ENCODE measurements at places on chromosomes 1 and 21. TPM values are rescaled to one million over a fixed set of nuclear protein-coding genes. Genes with fewer than 3 reads are reported as not detected.

The CLEC20A gene
- total RNA-seq = not detected

The APCS gene
- total RNA-seq = not detected

The GJA4 gene
- not detected for total RNA-seq

The MLLT11 gene
- 1.7 TPM for total RNA-seq

DNA sequence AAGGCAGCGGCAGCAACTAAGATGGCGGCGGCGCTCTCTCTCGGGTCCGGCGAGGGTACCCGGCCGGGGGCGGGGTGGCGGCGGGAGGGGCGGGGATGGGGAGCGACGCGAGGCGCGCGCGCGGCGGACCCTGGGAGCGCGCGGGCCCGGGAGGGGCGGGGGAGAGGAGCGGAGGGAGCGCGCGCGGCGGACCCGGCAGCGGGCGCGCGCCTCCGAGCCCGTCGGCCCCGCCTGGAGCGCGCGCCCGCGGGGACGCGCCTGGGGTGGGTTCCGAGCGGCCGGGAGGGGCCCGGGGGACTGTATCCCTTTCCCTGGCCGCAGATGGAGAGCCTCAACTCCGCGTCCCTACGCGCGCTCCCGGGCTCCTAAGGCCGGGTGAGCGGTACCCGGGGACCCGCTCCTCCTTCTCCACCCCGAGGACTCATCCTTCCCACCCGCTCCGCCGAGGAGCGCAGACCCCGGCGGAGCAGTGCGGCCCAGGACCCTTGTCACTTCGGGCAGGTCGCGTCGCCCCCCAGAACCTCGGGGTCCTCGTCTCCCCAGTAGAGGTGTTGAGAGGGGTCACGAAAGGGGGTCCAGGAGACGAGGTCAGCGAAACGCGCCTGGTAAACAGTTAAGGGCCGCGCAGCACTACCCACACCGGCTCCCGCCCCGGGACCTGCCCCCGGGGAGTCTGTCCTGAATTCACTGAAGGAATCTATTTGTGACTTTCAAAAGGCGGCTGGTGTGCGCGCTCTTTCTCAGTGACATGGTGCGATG lies at the start of gene CLSTN1:
Gene CLSTN1, minus strand, starts transcription at position 23 of the 759 bp plus-strand sequence. CDS start 232 bp downstream, outside the sequence.
- peak; percentile 72 for ATAC-seq

The ITLN1 gene
- not detected for total RNA-seq

- no peak for ATAC-seq
Measured at GRCh38 chr1:178579562-178579961, 66.7 kb downstream of the TEX35 start.

DNA sequence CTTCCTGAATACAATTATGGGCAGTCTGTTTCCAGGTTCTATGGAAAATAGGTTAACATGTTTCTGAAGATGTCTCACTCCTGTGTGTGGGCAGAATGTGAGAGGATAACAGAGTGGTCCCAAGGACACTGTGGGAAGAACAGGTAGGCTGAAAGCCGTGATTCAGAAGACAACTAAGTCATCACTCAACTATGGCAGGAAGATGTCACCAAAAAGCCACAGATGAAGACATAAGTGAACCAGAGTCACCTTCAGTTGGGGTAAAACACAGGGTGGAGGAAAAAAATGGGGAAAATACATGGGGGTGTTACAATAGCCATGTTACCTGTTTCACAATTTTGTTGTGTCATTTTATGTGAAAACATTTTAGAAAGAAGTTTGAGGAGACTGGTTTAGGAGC lies 75.1 kb downstream of the UCHL5 start:
- ATAC-seq = peak; percentile 79

DNA sequence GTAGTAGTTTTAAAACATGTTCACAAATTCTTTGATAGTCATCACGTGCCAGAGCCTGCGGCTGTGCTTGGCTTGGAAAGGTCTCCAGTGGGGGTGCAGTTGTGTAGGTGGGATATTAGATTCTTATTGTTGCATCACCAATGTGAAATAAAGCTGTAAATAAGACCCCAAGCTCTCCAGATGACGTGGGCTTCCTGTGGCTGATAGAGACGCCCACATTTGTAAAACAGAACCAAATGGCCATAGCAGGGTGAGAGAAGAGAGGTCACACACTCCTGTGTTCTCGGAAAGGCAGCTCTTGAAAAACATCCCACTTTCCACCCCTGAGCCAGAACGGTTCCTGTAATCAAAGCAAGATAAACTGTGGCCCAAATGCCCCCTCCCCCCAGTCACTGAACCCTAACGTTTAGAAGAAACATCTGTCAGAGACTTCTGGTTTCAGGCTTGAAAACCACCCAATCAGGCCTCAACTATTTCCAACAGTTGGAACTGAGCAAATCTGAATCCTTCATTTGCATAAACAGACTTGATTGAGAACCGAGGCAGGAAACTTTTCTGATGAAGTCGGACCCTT lies 6.6 kb upstream of the NTPCR start:
- ATAC-seq = peak; percentile 78

The CD48 gene
- total RNA-seq = 179 TPM

The ATAD3A gene
- total RNA-seq = 24.2 TPM

GRCh38 chr1:234887016-234887900 lies 241.4 kb downstream of the TOMM20 start:
- ATAC-seq = no peak

DNA sequence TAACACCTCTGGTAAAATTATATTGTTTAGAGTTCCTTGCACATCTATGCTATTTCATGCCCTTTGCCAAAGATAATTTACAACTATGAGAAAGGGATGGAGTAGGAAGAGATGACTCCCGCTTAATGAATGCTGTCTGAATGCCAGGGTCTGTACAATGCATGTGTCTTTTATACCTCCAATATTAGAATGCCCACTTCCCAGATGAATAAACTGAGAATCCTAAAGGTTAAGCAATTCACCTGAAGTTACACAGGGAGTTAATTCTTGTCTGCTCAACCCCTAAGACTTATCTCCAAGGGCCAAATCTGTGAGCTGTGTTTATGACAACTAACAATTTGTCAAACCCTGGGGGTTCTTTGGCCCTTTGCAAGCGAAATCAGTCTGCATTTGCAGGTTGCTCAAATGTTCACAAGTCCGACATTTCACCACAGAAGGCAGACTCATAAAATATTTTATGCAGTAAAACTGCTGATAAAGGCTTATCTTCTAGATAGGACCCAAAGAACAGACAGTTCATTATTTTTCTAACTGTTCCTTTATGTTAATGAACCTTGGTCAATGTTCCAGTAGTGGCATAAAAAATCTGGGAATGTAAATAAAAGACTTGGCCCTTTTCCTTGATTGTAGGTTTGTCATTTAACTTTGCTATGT lies 50.2 kb upstream of the ATP1A1 start:
- no peak for ATAC-seq

The PRR9 gene
- total RNA-seq = not detected

DNA sequence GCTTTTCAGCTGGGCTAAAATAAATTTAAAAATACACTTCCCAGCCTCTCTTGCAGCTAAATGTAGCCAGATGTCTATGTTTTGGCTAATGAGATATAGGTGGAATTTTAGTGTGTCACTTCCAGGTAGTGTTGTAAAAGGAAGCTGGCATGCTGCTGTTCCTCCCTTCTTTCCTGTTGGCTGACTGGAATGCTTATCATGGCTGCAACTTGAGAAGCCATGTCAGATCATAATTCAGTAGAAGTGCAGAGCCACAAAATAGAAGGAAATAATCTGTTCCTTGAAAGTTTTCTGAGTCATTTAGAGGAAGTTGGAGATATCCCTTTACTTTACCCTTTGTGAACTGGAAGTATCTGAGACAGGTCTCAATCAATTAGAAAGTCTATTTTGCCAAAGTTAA lies 10.9 kb upstream of the RBM15 start:
- ATAC-seq = no peak

The PDZK1 gene
- not detected for total RNA-seq

GRCh38 chr1:183273300-183273699 lies 87.2 kb downstream of the LAMC2 start:
- ATAC-seq = no peak

The TTC34 gene
- 2.5 TPM for total RNA-seq

The PLEKHN1 gene
- 6.3 TPM for total RNA-seq

GRCh38 chr1:175221557-175222175 lies 29.1 kb upstream of the KIAA0040 start:
- ATAC-seq = no peak

The BTG2 gene
- 91.3 TPM for total RNA-seq

DNA sequence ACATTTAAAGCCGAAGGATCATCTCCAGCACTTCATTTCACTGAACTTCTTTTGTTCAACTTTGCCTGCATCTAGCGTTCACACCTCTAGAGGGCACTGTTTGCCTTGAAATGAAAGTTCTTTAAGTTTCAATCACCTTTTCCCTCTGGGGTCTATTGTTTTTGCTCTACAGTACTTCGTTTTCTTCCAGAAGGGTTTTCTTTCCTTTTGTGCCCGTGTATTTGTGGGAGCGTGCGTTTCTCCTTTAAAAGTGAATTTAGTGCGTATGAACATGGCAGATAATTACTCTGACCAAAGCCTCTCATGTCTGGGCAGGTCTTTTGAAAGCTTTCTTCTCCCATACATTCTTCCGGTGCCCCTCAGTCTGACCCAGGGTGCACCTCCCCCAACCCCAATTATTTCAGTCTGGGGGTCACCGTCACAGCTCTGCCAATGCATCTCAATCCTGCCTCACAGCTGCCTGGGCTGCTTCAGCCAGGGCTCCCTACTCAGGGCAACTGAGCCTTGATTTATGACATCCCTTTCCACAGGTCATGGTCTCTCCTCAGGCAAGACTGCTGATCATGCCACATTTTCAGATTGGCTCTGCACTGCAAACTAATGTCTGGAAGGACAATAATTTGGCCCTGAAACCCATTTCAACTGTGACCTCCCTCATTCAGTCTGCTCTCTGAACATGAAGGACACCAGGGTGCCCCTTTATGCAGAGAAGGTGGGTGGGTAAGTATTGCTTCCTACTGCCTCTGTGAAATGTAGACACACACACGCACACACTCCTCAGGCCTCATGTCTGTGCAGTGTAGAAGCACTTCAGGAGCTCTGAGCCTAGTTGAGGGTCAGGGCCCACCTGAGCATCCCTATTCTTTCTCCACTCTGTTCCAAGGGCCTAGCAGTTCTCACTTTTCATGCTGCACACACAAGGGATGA lies 88.6 kb downstream of the NUF2 start:
- ATAC-seq = no peak

- ATAC-seq = no peak
Measured at GRCh38 chr1:162011337-162012012, 12.2 kb downstream of the OLFML2B start.

DNA sequence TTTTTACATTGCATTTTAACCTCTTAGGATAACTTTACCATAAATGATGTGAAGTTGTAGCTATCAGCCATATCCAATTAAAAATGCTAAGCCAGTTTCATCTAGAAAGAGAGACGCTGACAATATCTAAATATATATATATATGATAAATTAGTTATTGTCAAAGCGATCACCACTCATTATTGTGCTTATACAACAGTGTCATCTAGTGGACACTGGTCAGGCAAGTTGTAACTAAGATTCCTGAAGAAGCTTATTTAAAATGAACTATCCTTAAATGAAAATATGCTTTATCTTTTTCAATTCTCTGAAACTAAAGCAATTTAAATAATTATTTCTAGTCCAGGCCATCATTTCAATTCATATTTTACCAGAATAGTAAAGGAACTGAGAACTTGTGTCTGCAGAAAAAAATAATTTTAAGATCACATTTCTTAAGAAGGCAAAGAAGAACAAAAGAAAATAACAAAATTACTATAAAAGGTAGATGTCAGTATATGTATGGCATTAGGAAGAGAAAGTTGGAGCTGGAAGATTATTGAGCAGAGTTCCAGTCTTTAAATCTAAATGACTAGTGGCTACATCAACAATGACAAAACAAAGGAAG lies 193.3 kb upstream of the SNX7 start:
- no peak for ATAC-seq

DNA sequence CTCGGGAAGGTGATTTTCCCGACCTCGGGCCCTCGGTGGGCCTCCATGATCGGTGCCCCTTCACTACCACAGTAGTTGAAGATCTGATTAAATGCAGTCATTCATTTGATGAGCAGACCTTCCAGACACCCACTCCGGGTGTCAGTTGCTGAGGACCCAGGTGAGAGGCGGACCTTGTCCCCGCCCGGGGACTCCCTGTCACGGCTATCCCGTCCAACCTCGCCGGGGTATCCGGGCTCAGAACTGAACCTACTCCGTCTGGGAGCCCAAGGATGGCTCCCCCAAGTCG lies 22.6 kb downstream of the RNU1-3 start:
- peak; percentile 48 for ATAC-seq

The PRELP gene
- total RNA-seq = not detected

DNA sequence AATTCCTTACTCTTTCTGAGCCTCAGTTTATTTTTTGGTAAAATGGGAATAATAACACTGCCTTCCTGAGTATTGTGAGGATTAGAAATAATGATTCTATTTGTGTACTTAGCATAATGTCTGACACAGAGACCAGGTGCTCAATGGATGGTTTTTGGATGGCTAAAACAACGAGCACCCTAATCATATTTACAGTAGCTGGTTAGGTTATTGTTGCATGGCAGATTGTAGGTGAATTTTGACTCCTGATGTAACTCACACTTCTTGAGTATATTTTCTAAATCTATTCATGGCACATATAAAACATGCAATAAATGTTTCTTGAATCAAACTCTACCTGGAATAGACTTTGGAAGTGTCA lies 11.9 kb upstream of the DUSP10 start:
- ATAC-seq = peak; percentile 17

DNA sequence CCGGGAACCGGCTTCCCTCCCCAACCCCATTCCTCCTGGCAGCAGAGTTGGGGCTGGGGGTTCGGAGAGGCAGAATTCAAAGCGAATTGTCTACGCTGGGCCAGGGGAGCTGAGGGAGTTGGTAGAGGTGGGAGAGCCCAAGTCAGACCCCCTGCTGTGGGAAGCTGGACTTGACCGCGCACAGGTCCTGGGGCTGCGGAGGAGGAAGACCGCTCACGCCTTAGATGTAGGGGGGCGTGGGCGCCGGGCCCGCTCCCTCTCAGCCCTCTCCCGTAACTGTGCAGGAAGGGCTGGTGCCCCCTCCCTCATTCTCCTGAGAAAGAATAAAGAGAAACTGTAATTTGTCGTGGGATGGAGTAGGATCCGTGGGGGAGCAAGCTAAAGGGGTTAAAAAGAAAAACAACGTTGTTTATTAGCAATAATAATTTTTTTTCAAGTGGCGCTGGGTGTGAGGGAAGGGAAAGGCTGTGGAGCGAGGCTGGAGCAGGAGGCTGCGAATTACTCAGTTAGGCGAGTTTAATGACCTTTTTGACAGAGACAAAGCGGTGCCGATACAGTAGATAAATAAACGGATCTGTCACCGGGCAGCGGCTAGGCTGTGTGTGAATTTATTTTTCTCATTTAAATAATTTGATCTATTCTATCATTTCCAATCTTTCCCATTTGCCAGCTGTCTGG lies 838 bp upstream of the GRIK3 start:
- no peak for ATAC-seq
